ENCODE measurements at places on chromosomes 7 and 10.

DNA sequence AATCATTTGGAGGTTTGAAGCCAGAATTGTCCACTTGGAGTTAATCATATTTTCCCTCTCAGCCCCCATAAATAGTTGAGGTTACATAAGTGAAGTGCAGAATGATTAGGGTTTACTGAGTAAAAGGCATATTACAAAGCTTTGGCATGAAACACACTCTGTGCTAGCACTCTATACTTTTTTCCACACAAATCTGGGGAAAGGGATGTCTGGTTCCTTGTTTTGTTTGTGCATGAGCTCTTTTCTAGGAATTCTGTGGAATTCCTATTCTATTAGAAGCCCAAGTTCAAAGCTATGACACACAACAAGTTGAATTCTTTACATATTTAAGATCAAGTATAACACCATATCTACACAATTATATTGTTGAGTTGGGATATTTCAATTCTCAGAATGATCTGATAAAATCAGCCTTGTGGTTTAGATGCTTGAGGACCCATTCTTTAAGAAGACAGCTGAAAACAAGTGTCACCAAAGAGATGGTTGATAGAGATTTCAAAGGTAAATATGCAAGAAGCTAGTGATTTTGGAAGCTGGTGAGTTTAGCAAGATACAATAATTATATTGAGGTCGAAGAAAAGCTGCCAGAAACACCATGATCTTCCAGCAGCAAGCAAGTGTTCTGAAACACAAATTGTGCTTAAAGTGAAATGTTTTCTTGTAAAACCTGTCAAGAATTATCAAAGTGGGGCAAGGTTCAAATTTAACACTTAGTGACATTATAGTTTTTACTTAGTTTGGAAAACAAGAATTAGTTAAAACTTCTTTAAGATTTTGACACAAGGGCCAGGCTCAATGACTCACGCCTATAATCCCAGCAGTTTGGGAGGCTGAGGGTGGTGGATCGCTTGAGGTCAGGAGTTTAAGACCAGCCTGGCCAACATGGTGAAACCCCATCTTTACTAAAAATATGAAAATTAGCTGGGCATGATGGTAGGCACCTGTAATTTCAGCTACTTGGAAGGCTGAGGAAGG lies 122.6 kb downstream of the INHBA start:
- no peak for DNase-seq

DNA sequence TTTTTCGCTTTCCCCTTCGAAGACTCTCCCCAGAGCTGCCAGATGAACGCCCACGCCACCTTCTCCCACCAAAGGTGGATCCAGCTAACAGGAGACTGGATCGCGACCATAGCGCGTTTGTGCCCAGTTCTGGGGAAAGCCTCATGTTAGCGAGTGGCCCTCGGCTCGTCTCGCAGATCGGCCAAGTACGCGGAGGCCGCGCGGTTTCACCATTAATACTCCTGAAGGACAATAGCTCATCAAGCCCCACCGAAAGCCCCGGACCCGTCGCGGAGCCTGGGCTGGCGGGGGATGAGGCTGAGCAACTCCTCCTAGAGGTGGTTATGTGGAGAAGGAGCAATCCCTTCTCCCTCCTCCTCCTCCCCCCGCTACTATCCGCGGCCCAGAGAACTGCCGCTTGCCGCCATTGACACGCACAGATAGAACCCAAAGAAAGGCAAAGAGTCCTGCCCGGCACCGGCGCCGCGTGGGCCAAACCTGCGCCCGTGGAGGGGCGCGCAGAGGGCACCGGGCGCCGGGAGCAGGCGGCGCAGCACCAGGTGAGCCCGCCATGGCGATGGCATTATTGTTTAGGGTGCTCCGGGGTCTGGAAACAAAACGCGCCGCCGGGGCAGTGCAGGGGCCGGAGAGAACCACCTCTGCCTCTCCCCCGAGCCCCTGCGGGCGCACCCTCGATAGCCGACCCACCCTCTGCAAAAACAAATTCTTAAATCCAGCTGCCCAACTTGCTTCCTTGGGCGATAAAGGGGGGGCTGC lies at the start of gene MACROH2A2:
MACROH2A2 (plus strand) TSS at position 385 of the 756 bp plus-strand sequence. CDS start 22,813 bp downstream, outside the sequence.
- DNase-seq = no peak

DNA sequence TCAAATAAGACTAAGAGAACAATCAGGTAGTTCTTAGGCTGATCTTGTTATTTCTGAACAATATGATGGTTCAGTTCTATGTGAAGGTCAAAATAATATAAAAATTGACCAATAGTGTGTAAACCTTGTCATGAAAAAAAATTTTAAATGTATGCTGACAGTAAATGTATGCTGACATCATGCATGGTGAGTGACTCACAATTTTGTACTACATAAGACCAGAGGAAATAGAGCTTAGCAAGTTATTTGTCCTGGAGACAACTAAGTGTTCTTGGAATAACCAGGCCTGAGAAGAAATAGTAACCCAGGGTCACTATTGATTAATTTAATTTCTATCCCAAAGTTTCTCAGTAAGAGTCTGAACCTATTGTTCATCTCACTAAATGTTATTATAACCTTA lies 182.2 kb upstream of the PCDH15 start:
- DNase-seq = no peak

DNA sequence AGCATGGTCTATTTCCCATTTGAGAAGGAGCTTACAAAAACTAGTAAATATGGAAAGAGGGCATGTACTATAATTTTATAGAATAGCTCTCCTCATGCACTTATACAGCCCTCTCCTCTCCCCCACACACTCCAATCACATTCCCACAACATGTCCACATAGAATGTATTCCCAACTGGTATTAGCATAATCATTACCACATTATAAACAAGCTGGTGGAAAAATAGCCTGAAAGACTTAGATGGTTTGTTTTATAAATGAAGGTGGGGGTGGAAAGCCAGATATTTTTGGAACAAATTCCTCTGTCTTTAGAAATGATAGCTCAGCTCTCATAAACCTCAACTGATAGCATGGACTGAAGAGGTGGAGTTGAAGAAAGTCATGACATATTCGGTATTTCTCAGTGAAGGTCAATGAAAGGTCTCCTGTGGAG lies 410.1 kb downstream of the SUGCT start:
- DNase-seq = no peak

- no peak for DNase-seq
Measured at GRCh38 chr10:22133749-22134624, 83.8 kb downstream of the EBLN1 start.

DNA sequence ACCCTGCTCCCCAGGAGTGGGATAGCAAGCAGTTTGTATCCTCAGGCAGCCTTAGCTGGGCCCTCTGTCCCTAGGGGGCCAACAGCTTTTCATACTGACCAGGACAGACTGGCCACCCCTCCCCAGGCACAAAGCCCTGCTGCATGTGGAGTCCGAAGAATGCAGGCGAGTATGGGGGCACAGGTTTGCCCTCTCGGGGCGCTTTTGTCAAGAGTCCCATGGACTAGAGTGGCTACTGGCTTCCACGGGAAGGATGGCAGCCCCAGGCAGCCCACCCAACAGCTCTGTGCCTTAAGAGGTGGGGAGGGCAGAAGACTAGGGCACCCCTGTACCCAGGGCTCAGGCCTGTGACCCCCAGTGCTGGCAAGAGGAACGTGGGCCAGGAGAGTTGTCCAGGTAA lies 10.7 kb downstream of the CXCL12 start:
- DNase-seq = no peak

DNA sequence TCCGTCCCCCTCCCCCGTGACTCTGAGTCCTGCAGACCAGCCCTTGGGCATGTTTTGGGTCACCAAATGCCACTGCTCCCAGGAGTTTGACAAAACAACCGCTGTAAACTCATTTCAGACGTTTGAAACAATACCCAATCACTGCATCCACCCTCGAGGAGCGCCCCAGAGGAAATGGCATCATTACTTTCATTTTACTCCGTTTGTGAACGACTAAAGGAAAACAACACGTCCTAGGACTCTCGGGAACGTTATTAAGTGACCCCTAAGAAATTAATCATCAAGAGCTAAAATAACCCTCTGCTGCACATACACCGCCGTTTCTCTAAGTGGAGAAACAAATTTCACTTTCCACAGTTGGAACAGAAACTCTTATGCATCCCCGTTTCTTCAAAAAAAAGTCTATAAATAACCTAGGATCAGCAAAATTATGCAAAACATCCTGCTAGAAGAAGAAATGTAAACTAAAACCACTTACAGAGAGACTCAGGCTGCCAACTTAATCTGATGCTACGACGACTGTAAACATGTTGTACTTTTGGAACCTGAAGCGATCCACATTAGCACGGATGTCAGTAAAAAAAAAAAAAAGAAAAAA lies 109.9 kb upstream of the EFCAB10 start:
- DNase-seq = no peak

GRCh38 chr7:47192978-47193377 lies 388.9 kb downstream of the TNS3 start:
- no peak for DNase-seq

- no peak for DNase-seq
Measured at GRCh38 chr10:30285970-30286369, 63.1 kb downstream of the MTPAP start.

GRCh38 chr7:98354511-98355249 lies 46.2 kb downstream of the BAIAP2L1 start:
- DNase-seq = no peak

DNA sequence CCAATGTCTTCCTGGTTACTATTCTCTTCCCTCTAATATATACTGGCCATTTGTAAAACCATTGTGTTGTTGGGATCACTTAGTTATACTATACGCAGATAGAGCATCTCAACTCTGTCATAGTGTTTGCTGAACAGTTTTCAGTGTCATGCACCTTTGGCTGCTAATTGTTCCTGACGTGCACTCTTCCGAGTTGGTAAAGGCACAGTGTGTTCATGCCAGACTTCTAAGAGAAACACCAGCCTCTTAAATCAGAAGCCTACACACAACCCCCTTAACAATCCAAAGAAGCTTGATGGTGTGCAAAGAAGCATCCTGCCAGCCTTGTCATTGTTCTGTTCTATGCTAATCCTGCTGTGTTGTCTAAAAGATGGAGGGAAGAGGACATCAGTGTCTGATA lies 131.1 kb downstream of the MAPK8 start:
- no peak for DNase-seq

GRCh38 chr7:151058781-151059366 lies 515 bp upstream of the SLC4A2 start:
- no peak for DNase-seq

GRCh38 chr10:9060314-9060713 lies 1005.8 kb downstream of the GATA3 start:
- no peak for DNase-seq

GRCh38 chr7:151198945-151199848 lies 11.1 kb downstream of the H2BK1 start:
- no peak for DNase-seq

- DNase-seq = no peak
Measured at GRCh38 chr7:125643302-125643701, 713.7 kb upstream of the POT1 start.

- DNase-seq = no peak
Measured at GRCh38 chr10:16968416-16969041, 151.3 kb upstream of the RSU1 start.

DNA sequence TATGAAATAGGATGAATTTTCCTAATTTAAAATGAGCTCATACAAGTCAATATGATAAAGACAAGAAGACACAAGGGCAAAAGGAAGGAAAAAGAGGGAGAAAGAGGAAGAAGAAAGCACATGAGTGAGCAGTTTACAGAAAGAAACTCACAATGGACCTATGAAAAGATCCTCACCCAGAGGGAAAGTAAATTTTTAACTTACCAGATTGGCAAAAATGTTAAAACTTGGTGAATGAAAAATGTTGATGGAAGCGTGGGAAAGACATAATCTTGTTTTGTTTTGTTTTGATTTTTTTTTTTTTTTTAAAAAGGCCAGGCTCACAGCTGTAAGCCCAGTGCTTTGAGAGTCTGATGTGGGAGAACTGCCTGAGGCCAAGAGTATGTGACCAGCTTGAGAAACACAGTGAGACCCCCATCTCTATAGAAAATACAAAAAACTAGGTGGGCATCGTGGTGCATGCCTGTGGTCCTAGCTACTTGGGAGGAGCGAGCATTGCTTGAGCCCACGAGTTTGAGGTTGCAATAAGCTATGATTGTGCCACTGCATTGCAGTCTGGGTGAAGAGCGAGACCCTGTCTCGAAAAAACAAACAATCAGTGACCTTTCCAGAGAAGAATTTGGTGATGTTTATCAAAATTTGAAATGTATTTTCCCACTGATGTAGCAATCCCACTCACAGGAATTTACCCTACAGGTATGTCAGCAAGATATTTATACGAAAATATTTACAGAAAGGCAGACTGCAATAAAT lies 152.9 kb upstream of the ASAH2 start:
- no peak for DNase-seq

GRCh38 chr7:120554960-120555571 lies 282.1 kb downstream of the KCND2 start:
- no peak for DNase-seq

DNA sequence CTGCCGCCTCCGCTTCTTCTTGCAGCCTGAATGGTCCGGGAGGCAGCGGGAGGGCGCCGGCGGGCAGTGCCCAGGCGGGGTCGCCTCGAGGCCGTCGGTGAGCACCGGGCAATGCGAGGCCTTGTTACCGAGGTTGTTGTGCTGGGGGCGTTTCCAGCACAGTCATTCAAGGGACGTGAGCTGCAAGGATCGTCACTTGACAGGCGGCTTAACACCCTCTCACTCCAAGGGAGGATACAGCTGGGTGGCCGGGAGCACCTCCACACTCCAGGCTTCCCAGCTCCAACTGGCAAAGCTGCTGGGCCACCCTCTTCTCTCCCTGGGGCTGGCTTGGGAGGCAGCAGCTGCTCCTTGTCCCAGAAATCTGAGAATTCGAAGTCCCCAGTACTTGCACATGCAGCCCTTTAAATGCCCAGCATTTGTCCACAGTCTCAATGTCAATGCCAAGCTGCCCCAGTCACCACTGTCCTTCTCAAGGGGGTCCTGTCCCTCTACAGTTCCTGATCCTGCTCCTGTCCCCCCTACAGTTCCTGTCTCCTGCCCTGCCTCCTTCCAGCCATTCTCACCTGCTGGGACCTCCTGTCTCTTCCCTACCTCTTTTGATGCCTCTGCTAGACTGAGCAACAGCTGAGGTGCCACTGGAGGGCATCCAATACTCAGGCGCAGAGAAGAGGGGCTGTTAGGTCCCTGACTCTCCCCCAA lies 4.4 kb upstream of the HOXA11 start:
- no peak for DNase-seq

- no peak for DNase-seq
Measured at GRCh38 chr7:47435889-47436312, 146.0 kb downstream of the TNS3 start.

GRCh38 chr7:55020466-55020871 lies 1.7 kb downstream of the EGFR start:
- no peak for DNase-seq

GRCh38 chr7:41629711-41630111 lies 73.2 kb downstream of the INHBA start:
- DNase-seq = no peak

GRCh38 chr7:117038408-117038807 lies 85.1 kb downstream of the ST7 start:
- DNase-seq = no peak

- peak; percentile 32 for DNase-seq
Measured at GRCh38 chr10:100510533-100511308, 8.9 kb downstream of the SEC31B start.

Data from activated CD8-positive, alpha-beta memory T cell treated with anti-CD3 and anti-CD28 coated beads for 1 hour (primary cell).